ENCODE measurements at places on chromosomes 5 and 9. TPM values are rescaled to one million over a fixed set of nuclear protein-coding genes. Genes with fewer than 3 reads are reported as not detected.

SH3RF2 gene
- total RNA-seq: 0.66 TPM

LCP2 gene
- total RNA-seq: not detected

PDLIM4 gene
- total RNA-seq: 7.6 TPM

PCA3 gene
- total RNA-seq: not detected

TAF1L gene
- not detected for total RNA-seq

TMOD1 gene
- 0.72 TPM for total RNA-seq

LRRC19 gene
- not detected for total RNA-seq

POLE3 gene
- 85.9 TPM for total RNA-seq

FBP2 gene
- total RNA-seq: not detected

CYSRT1 gene
- total RNA-seq: 1.9 TPM

RNF224 gene
- 0.20 TPM for total RNA-seq

RANBP17 gene
- 20.0 TPM for total RNA-seq

OTULINL gene
- total RNA-seq: 7.0 TPM

PCDHB4 gene
- 1.6 TPM for total RNA-seq

- DNase-seq: peak; percentile 50
Measured at GRCh38 chr9:92686954-92687353, 17.0 kb upstream of the IPPK start.

- DNase-seq: peak; percentile 62
Measured at GRCh38 chr5:31855134-31856040, 216.5 kb downstream of the PDZD2 start.

- DNase-seq: no peak
Measured at GRCh38 chr5:93100428-93100827, 480.6 kb downstream of the NR2F1-AS1 start.

- no peak for DNase-seq
Measured at GRCh38 chr5:172101547-172102217, 86.3 kb downstream of the STK10 start.

DNA sequence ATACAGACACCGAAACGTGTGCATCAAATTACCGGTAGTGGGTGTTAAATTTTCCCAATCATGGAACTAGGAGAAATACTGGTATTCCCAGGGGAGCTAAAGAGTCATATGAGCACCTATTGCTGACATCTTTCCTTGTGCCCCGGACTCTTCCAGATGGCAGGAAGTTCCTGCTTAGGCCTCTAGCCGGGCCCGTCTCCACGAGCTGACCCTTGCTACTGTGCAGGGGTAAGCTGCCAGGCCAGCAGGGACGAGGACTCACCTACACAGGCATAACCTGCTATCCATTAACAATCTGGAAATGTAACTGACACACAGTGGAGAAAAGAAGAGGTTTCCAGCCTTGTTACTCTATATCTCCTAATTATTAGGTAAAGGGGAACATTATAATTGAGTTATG lies 16.2 kb upstream of the SSBP2 start:
- DNase-seq: no peak

DNA sequence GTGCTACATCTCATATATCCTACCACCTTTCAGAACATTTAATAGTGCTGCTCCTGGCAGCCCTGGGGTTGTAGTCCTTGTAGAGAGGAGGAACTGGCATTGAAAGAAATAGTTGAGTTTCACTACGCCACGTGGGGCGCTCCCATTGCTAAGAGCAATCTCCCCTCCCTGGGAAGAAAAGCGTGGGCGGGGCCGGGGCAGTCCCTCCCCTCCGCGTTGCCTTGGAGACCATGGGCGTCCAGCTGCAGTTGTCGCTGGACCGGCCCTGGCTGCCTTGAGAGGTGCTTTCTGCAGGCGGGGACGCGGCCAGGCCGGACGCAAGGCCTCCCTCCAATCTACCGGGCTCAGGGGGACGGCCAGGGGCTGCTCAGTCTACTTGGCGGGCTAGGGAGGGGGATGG lies 368 bp upstream of the CCDC180 start:
- peak; percentile 97 for DNase-seq

- DNase-seq: peak; percentile 58
Measured at GRCh38 chr9:97527626-97528528, 26.4 kb downstream of the TMOD1 start.

GRCh38 chr5:164934039-164934438 lies 1428.6 kb downstream of the MAT2B start:
- peak; percentile 22 for DNase-seq

DNA sequence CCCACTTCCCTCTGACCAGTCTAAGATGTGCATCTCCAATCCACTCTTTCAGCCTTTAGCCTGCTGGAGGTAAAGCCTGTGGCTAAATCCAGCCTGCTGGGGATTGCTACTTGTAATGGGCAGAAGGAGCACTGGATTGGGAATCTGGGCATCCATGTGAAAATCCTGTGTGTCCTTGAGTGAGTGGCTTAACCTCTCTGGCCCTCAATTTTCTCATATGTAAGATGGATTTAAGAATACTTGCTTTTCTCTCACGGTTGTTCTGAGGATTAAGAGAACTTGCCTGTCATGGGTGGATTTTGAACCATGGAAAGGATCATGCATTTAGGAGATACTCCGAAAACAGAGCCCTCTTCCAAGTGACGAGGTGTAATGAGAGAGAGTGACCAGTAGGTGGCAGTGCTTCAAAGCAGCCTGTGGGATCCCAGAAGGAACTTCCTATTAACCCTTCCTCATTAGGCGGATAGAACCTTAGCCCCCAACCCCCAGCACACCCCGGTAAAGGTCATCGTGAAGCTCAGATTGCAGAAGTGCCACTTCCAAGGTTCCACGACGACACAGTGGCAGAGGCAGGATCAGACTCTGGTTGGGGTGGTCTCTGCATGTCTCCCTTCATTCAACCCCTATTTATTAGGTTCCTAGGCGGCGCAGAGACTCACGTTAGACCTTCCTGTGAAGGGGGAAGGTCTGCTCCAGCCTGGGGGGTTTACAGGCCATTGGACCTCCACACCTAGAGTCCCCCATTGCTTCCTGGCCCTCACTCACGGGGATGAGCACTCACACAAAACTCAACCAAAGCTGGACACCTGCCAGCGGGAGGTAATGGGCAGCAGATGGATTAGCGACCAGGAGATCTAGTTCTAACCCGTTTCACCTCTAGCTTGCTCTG lies 68.7 kb upstream of the ZNF618 start:
- peak; percentile 71 for DNase-seq

GRCh38 chr5:138444774-138445546 lies 6.1 kb downstream of the REEP2 start:
- DNase-seq: no peak

GRCh38 chr9:1055166-1055565 lies 5.0 kb downstream of the DMRT2 start:
- no peak for DNase-seq

DNA sequence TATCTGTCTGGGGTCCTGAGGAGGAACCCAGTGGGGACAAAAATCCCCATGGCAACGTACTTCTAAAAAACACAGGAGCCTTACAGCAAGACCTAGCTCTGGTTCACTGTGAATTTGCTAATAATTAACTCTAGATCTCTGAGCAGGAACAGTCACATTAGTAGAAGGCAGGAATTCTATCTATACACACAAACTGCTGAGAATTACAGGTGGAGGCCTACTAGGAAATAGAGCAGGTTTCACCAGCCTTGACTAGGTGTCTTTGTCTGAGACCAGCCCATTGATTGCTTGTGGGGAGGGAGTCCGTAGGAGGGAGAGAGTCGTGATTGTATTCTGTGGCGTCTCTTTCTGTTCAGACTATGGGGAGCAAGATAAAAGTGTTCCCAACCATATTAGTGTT lies 44.8 kb downstream of the PRLR start:
- DNase-seq: no peak

DNA sequence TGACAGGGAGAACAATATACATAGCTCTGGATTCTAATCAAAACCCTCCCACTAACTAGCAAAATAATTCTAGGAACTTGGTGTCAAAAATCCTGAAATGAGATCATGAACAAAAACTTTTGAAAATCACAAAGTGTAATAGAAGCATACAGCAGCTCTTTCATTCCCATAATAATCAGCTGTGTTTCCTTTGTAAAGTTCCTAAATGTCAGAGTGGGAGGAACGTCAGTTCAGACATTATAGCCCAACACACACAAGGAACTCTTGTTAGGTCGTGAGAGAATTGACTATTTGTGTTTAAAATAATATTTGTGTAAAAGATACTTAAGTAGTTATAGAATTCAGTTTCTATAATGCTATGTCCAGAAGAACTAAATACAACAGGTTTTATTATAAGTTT lies 312.8 kb downstream of the SEMA5A start:
- no peak for DNase-seq

- DNase-seq: no peak
Measured at GRCh38 chr5:143472576-143472975, 69.1 kb upstream of the NR3C1 start.

DNA sequence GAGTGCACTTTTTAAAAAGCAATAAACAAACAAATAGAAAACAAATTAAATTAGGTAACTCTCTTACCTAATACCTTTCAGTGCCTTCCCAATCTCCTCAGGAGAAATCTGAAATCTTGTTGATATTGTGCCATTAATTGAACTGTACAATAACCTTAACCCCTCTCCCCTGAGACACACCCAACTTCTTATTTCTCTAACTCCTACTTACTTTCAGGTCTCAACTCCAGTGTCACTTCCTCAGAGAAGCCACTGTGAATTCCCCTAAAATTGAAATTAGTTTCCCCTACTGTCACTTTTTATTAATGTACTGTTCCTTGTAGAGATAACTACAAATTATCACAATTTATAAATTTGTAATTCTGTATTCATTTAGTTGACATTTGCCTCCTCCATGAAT lies 295.3 kb upstream of the TNC start:
- DNase-seq: no peak

DNA sequence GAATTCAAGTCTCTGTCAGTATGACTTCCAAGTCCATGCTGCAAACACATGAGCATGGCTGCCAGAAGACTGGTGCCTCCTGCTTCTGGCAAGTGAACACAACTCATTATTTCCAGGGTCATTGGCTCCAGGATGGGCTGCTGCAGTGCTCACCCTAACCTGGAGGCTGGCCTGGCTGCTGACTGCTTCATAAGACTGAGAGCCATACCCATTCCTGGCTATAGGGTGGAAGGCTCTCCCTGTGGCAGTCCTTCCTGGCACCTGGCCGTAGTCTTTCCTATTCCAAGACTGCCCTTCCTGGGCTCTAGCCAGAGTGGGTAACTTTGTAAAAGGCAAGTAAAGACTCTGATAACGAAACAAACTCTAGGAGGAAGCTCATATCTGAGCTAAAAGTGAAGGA lies 51.2 kb downstream of the CXXC5 start:
- DNase-seq: no peak

DNA sequence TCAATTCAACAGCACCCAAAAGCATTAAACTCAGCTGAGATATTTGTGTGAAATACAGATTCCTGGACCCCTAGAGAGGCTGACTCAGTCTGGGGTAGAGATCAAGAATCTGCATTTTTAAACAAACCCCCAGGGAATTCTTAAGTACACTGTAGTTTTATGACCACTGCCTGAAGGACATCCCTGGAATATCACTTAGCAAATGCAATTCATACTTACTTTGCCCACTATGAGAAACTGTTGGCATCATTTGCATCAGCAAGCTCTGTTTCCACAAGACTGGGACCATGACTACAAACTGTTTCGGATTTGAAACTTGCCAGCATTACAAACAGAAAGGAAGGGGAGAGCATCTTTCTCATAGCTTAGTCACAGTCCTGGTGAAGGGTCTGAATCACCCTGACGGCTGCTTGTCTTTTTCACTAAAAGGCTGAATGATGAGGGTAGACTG lies 63.7 kb downstream of the MLLT3 start:
- no peak for DNase-seq

DNA sequence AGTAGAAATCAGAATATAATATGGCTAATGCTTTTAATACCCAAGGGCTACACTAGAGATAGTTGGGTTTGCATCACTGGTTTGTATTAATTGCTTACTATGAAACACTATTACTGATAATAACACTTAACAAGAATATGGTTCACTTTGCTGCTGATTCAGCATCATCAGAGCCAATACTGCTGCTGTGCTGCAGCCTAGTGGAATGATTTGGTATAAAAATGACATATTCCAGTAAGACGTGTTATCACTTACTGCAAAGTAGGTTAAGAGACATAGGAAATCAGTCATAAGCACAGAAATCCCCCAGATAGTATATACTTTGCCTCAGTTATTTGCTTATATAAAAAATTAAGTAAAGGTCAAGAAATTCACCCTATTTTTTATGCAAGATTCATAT lies 2.8 kb downstream of the CDH10 start:
- DNase-seq: no peak

GRCh38 chr5:33774341-33774740 lies 117.4 kb downstream of the ADAMTS12 start:
- DNase-seq: no peak

DNA sequence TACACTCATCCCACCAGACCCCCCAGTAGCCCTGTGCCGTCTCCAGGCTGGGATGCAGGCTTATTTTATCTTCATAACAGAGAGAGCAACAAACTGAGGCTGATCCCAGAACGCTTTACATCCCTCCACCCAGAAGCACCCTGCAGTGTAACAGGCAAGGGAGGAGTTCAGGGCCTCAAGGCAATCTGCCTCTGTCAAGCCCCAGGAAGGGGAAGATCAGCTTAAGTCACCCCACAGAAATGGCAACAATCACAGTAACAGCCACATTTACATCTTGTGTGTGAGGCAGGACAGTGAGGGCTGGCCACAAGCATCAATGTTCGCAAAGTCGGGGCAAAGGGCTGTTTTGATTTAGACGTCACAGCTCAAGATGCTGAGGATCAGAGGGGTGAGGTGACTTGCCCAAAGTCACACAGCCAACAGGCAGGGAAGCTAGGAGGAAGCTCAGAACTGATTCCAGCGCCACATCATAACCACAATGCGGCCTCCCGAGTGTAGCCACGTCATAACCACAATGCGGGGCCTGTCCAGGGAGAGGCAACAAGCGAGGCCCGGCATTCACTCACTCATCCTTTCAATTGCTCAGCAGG lies 14.4 kb downstream of the STK10 start:
- no peak for DNase-seq

GRCh38 chr5:124952079-124952478 lies 205.6 kb upstream of the ZNF608 start:
- no peak for DNase-seq

DNA sequence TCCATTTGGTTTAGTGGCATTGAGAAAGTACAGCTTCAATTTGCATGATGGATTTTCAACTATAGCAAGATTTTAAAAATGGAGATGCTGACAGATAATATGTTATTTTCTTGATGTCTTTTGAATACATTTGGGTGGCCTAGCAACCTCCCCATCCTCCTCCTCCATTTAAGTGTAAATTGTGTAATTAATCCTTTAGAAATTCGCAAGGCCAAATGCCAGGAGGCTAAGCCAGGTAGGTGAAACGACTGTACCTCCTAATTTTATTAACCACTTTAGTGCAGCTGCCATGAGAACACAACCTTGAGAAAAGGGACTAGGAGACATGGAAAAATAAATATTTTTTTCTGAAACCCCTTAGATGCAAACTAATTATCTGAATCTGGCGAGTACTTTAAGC lies 248.8 kb downstream of the MRPS30 start:
- no peak for DNase-seq

DNA sequence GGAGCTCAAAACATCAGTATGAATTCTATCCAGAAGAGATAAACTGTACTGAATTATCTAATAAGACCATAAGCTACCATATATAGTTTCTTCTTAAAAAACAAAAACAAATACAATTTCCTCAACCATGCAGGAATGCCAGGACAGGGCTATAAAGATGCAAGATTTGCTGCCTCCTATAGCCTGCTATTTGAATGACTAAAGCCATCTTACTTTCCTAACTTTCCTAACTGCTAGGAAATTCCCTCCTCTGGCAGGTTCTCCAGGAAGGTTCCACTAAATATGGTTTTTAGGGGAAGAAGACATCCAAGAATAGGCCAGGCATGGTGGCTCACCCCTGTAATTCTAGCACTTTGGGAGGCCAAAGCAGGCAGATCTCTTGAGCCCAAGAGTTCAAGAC lies 15.1 kb downstream of the KIF27 start:
- no peak for DNase-seq

Measured in H9 (cell line).